GM06990 (cell line): ENCODE measurements at places on chromosomes 16 and 17.
A peak's percentile ranks its signal among the peaks of the same experiment; 100 is the strongest.

GRCh38 chr16:65024767-65025178 is 97.1 kb downstream of the CDH11 start:
- DNase-seq, result no peak

GRCh38 chr17:12318571-12319266 is 298.0 kb downstream of the MAP2K4 start:
- DNase-seq, result no peak

- DNase-seq, result no peak
Measured at GRCh38 chr17:29048440-29049368, 5.8 kb downstream of the PIPOX start.

DNA sequence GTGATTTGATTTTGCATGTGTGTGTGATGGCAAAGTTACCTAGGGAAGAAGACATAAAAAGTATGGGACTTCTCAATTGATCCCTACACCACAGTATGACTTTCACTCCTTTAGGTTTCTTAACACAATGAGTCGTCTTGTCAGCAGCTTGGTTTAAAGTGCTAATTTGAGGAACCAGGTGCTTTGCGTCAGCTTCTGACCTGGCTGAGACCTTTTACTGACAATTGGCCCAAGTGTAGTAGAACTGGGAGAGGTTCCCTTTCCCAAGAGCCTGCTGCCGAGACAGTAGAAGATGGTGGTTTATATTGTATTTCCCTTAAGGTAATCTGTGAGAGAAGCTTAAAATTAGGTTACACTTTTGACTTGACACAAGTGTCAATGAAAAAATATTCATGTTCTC is 54.9 kb downstream of the LDHD start:
- no peak for DNase-seq

- peak; percentile 60 for DNase-seq
Measured at GRCh38 chr17:57338257-57338914, 82.1 kb downstream of the MSI2 start.

- DNase-seq, result no peak
Measured at GRCh38 chr17:82101767-82102679, 4.0 kb upstream of the FASN start.

GRCh38 chr17:81821603-81822311 is 11.3 kb downstream of the MCRIP1 start:
- DNase-seq, result no peak

DNA sequence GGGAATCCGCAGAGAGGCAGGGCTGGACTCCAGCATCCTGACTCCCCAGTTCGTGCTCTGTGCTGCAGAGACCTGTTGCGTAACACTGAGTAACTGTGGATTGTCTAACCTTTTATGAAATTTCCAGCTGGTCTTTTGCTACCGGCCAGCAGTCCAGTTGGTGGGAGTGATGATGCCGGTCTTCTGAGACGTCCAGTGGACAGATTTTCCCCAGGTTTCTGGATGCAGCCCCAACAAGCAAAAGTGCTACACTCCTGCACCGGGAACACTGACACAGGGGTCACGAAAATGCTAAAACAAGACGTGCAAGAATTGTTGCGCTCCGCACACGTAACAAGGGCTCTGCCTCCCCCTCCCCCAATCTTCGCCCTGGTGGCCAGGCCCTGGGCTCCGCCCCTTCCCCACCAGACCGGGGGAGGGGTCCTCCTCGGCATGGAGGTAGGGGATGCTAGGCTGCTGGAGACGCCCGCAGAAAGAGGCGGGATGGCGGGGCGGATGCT is 701 bp upstream of the MRC2 start:
- no peak for DNase-seq

DNA sequence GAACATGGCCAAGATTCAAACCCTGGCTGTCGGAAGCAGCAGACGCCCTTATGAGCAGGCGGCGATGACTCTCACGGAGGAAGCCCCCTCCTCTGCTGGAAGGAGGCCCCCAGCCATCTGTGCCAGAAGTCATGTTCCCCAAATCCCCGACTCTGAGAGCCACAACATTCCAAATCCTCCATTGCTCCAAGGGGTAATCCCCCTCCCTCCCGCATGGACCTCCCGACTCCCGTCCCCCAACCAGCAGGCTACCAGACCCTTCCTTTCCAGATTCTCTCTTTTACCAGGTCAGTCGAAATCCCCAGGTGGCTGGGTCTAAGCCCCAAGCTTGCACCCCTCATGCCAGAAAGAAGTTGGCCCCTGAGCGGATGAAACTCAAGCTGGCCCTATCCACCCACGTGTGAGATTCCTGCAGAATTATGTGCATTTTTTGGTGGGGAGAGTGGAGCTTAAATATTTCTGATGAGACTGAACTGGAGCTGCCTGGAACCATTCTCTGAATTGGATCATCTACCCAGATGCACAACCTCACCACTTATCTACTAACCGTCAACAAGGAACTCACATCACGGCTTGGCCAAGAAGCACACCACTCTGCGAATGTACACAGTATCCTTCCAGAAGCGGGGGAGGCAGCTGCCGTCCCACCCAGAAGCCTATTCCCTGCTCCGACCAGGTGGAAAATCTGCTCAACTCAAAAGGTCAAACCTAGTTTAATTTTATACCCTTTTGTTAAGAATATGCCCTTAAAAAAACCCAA is 283.5 kb downstream of the C16orf95 start:
- DNase-seq, result no peak

DNA sequence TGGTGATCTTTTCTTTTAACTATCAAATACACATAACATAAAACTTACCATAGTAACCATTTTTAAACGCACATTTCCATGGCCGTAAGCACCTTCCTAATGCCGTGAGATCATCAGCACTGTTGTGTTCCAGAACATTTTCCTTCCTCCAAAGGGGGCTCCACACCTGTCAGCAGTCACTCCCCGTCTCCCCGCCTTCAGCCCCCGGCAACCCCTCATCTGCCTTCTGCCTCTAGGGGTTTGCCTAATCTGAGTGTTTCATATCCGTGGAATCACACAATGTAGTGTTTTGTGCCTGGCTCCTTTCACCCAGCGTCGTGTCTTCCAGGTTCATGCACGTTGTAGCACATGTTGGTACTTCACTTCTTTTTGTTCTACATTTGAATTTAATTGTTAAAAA is 350.1 kb upstream of the TNRC6C start:
- no peak for DNase-seq

GRCh38 chr17:46031920-46032319 is 32.9 kb downstream of the STH start:
- DNase-seq, result no peak

DNA sequence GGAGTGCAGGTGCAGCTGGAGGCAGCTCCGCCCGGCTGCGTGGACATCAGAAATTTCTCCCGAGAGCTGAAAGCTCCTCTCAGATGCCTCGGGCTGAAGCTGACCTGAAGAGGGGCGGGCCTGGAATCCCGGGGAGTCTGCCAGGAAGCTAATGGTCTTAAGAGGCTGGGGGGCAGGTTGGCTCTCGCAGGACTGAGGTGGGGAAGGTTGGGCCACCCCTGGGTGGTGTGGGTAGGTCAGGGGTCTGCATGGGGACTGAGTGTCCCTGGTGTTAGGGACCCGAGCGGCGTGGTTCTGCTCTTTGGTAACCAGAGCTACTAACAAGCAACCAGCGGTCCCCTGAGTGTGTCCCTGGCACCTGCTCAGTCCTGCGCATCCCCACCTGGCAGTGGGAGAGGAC is 3.5 kb downstream of the CHMP6 start:
- DNase-seq, result no peak

- DNase-seq, result no peak
Measured at GRCh38 chr16:79347277-79347676, 253.3 kb downstream of the MAF start.

GRCh38 chr17:3838206-3838605 is 7.8 kb downstream of the NCBP3 start:
- DNase-seq, result no peak

DNA sequence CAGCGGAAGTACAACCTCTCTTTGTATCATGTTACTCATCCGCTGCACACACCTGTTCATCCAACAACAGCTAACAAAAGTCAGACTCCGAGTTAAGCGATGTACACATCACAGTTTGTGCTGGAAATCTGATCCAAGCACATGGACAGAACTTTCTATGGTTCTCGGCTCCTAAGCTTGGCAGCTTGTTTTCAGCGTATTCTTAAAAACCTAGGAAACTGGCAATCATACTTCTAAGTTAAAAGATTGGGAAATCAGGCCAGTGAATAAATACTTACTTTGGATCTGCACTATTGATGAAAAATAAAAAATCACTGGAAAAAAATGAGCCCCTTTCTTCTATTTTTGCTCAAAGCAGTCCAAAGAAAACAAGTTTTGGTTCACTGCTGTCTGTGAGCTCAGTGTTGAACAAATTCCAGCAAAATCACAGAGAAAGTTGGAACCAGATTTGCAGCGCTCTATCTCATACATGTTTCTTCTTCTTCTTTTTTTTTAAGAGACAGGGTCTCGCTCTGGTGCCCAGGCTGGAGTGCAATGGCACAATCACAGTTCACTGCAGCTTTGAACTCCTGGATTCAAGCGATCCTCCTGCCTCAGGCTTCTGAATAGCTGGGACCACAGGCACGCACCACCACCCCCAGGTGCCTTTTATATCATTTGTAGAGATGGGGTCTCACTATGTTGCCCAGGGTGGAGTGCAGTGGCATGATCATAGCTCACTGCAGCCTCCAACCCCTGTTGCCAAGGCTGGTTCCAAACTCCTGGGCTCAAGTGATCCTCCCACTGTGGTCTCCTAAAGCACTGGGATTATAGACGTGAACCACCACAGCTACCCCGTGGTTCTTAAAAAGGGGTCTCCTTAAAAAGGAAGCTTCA is 71.6 kb upstream of the CREBBP start:
- DNase-seq, result no peak

DNA sequence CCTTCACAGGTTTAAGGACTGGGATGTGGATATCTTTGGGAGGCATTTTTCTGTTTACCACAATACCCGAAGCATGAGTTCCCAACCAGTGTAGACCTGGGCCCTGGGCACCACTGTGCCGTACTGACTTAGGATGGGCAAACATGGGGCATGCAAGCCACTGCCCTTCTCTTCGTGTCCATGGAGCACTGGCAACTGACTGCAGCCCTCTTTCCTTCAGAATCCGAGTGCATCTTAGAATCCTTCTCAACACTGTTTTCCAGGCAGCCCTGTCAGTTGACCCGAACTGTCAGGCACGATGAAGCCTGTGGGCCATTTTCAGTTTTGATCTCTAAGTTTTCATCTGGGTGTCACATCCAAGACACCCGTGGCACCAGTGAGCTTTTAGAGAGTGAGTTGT is 59.2 kb downstream of the SHISA6 start:
- DNase-seq, result no peak

GRCh38 chr17:19431691-19432090 is 20.7 kb downstream of the RNF112 start:
- DNase-seq, result no peak

GRCh38 chr17:3980381-3981014 is 16.3 kb upstream of the ATP2A3 start:
- no peak for DNase-seq

DNA sequence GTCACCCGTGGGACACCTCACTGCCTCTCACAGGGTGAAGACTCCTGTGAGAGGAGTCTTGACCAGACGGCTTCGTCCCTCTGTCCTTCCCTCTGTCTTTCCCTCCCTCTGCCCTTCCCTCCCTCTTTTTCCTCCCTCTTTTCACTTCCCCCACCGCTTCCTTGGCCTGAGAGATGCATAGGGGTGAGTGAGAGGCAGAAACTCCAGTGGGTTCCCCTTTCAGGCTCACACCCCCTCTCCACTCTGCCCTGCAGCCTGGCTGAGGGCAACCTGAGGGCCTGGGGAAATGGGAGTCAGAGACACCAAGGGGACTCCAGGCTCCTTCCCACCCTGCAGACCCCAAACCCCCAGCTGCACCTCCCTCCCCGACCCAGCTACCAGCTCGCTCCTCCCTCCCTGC is 14.6 kb upstream of the KRT17 start:
- DNase-seq, result no peak

DNA sequence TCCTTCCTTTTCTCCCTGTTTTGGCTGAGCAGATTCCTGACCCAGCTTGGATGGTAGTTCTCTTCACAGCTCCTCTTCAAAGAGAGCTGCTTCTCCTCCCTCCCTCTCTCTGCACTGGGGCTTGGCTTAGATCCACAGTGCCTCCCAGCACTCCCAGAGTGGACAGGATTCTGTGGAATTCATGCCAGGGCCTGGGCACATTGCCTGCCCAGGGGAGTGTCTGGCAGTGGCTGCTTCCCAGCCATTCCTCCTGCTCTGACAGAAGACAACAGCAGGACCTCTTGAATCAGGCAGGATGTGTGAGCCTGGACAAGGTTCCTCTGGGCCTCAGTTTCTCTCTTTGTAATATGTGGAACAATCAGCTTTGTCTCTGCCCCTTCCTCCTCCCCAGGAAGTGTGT is 4.5 kb upstream of the MMP28 start:
- no peak for DNase-seq

GRCh38 chr16:57265850-57266530 is 18.5 kb downstream of the PLLP start:
- DNase-seq, result no peak

DNA sequence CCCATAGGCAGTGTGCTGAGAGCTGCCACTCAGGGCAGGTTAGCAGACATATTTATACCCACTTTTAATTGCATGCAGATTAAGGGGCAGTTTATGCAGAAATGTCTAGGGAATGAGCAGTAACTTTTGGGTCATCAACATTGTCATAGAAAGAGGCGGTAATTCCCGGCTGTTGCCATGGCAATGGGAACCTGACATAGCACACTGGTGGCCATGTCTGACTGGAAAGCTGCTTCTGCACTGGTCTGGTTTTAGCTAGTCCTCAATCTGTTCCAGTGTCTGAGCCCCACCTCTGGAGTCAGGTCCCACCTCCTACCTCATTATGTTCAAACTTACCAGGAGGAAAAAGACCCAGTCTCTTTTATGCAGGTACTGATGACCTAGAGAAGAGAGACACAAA is 31.5 kb upstream of the TNRC6C start:
- no peak for DNase-seq

DNA sequence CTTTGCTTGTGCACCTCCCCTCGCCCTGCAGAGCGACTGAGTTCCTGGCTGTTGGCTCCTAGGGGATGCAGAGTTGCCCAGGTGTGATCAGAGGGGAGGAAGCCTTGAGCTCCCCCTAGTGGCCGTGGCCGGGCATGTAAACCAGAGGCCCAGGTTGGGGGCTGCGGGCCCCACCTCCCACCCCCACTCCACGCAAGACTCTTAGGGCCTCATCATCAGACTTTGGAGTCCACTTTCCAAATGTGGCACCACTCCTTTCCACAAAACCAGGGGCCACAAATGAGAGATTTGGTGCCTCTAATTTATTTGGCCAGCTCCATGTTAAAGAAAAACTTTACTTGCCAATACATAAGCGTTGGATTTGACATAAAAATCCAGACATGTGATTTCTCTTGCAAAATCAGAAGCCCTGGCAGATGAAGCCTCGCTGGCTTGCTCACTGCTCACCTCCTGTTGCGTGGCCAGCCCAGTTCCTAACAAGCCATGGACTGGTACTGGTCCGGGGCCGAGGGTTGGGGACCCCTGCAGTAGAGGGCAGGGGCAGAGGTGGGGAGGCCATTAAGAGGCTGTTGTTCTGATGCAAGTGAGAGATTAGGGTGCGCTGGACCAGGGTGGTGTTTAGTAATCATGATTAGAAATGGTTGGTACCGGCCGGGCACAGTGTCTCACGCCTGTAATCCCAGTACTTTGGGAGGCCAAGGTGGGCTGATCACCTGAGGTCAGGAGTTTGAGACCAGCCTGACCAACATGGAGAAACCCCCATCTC is 28.7 kb upstream of the GAS7 start:
- DNase-seq, result peak; percentile 44
